ENCODE measurements at places on chromosomes 13 and 19.

- no peak for DNase-seq
These were observed 846 bp downstream of the TGFBR3L start for GRCh38 chr19:7915250-7916102.

DNA sequence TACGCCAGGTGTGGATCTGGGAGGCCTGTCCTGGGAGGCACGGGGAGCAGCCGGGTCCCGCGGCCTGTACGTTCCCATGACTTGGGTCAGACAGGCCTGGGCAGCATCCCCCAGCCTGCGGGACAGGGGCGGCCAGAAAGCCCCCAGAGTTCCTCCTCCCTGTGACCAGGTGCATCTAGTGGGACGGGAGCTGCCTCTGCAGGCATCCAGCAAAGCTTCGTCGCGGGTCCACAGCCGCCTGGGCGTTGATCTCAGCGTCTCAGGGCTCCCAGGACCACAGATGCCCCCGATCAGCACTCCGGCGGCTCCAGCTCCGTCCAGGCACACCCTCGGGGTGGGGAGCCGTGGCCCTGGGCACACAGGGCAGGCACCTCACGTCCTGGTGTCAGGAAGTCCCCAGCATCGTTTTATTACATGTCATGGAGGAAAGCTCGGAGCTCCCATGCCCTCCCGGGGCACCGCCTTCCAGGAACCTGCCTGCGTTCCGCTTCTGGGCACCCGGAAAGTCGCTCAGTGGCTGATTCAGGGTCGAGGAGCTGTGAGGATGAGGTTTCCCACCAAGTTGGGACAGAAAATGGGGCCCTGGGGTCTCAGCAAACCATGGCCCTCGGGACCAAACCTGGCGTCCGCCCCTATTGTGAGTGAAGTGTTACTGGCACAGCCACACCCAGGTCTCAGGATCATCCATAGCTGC, 1.5 kb upstream of the GZMM start:
- no peak for DNase-seq

GRCh38 chr19:44777715-44778347, at the start of gene CBLC:
CBLC (plus strand) TSS chr19:44777890; CDS start chr19:44777932, 42 bp downstream.
- no peak for DNase-seq

DNA sequence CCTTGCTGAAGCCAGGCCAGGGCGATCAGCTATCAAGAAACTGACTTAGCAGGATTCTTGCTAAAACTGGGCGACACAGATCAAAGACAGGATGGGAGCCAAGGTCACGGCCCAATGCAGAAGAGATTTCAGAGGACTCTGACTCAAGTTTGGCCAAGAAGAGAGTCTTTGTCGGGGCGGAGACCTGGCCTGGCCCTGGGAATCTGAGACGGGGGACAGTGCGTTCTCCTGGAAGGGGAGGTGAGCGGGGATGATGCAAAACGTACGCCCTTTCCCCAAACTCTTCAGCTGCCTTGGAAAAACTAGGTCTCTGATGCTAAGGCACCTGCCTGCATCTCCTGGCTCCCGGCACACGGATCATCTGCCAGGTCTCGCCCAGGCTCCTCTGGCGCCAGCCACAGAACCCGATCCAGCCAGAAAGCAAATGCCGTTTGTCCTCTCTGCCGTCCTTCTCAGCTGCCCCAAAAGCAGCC, 9.8 kb downstream of the MVB12A start:
- no peak for DNase-seq

- DNase-seq = no peak
These were observed 242.7 kb downstream of the DCLK1 start for GRCh38 chr13:35888457-35888883.

DNA sequence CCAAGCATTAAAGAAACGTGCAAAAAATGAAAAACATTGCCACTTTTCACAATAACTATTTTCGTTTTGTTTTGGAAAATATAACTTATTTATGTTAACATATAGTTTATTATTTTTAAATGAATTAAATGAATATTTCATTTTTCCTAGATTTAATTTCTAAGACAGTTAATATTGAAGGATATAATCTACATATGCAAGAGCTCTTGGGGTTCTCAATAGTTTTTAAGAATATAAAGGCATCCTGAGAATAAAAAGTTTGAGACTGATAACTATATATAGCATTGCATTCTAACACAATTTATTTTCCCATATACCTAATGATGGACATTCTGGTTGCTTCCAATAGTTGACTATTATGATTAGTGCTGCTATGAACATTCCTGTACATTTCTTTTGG, 19.9 kb downstream of the ZNF461 start:
- DNase-seq = no peak

DNA sequence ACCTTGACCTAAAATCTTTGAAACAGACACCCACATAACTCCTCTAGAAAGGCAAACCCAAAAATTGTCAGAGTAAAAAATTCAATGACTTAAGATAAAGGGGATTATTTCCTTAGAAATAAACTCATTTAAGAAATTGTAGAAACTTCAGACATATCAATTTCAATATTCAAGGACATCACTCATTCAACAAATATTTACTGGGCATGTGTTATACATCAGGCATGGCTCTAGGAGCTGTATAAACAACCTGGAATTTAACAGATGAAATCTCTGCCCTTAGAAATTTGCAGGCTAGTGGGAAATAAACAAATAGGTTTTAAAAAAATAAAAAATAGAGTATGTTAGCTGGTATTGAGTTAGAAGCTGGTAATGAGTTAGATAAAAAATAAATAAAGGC, 84.0 kb upstream of the LSM14A start:
- no peak for DNase-seq

GRCh38 chr13:84865783-84866221, 933.4 kb downstream of the SLITRK6 start:
- DNase-seq = no peak

GRCh38 chr13:20778311-20778710, 4.5 kb upstream of the EEF1AKMT1 start:
- DNase-seq = no peak

Data from vagina (tissue), 2 donors.